ENCODE measurements at places on chromosomes 16 and 17. TPM values are rescaled to one million over a fixed set of nuclear protein-coding genes. Genes with fewer than 3 reads are reported as not detected.
A peak's percentile ranks its signal among the peaks of the same experiment; 100 is the strongest.

GRCh38 chr17:29433541-29433940 lies 43.4 kb downstream of the TAOK1 start:
- H3K27ac ChIP-seq = no peak overlapping the region
- DNase-seq = peak; percentile 30
- H3K27me3 ChIP-seq = no peaks in the 10 kb centered on the region
- H3K36me3 ChIP-seq = no peaks in the 10 kb centered on the region
- H3K4me3 ChIP-seq = no peak overlapping the region
- H3K4me1 ChIP-seq = peaks cover 6% of the 10 kb centered on the region

- H3K4me1 ChIP-seq = no peaks in the 10 kb centered on the region
- H3K27me3 ChIP-seq = peaks cover 5% of the 10 kb centered on the region
- no peak for DNase-seq
- H3K36me3 ChIP-seq = no peaks in the 10 kb centered on the region
- H3K4me3 ChIP-seq = no peak overlapping the region
Observed at GRCh38 chr16:83365166-83365565, 442.6 kb upstream of the HSBP1 start.

GRCh38 chr17:4505187-4505586 lies 6.5 kb downstream of the SPNS2 start:
- DNase-seq = peak; percentile 10
- H3K4me3 ChIP-seq = no peak overlapping the region

GRCh38 chr17:51214920-51215319 lies 44.9 kb downstream of the MBTD1 start:
- H3K27me3 ChIP-seq = no peaks in the 10 kb centered on the region
- no peak for DNase-seq
- no peaks in the 10 kb centered on the region for H3K4me1 ChIP-seq
- no peak overlapping the region for H3K4me3 ChIP-seq
- peaks cover 99% of the 10 kb centered on the region for H3K36me3 ChIP-seq

The IL34 gene
- total RNA-seq = not detected

Data from stomach (tissue), 19 donors.